ENCODE measurements at places on chromosomes 2 and 18.
A peak's percentile ranks its signal among the peaks of the same experiment; 100 is the strongest.

- peak; percentile 14 for DNase-seq
These were observed 53.7 kb downstream of the EPHA4 start for GRCh38 chr2:221518201-221518934.

DNA sequence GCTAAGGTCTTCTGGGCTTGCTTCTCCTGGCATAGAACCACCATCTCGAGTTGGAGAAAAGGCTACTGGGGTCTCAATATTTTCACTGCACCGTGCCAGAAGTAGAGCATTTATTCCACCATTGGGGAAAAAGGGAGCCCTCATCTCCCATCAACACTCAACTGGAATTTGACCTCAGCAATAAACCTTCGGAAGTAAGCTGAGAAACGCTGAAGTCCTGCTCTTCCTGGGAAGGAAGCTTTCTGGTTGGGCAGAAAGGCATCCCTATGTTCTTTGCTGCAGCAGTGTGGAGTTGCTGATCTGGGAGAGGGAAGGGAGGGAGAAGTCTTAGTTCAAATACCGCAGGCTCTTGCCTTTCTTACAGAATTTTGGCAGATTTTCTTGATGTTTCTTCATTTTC lies 368.8 kb downstream of the NUP35 start:
- DNase-seq: no peak

- DNase-seq: no peak
These were observed 117.1 kb upstream of the DTNA start for GRCh38 chr18:34592961-34593382.

GRCh38 chr18:23816740-23817139 lies 127.5 kb downstream of the LAMA3 start:
- DNase-seq: no peak

DNA sequence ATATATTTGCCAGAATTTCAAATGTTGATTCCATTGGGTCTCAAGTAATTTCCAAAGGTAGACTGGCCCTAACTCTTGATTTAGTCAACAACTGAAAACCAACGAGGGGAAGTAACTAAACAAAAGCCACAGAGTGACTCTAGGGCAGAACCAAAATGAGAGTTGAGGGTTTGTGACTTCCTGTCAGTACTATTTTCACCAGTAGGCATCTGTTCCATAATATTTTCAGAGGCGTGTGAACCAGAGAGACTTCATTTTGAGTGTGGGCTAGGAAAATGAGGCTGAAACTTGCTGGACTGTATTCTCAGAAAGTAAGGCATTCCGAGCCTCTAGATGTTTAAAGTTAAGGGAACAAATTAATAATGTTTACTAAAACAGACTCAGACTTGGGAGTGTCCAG lies 70.6 kb downstream of the GDF7 start:
- DNase-seq: no peak

DNA sequence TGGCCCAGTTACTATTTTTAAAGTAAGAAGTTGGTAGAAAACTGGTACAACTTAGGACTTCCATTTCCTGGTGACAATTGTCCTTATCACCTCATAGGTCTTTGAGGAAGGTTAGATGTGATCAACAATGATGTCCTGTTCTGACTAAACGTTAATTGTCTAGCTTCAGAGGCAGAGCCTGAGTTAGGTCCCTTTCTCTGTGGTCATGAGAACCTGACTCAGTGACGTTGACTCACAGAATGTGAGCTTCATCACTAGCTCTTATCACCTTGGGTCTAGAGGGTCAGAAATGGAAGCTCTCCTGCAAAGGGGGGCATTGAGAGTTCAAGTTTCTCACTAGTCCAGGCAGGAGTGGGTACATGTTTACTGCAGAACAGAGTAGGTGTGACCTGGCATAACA lies 60.6 kb upstream of the ATP8B1 start:
- DNase-seq: no peak

DNA sequence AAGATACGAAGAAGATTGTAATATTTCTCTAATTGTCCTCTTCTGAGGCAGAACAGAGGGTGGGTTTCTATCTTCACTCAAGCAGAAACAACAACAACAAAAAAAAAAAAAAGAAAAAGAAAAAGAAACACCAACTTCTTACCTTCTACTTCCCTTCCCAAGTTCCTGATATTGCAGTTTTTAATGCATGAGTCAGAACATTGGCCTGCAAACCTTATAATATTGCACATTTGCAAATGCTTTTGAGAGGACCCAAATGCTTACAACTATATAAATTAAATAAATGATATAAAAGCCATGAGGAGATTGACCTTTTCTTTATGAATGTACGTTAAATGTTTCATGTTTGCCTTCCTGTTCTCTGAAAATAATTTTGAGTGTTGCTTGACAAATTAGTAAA lies 37.3 kb downstream of the PAX3 start:
- DNase-seq: no peak

GRCh38 chr2:179854891-179855290 lies 6.5 kb downstream of the ZNF385B start:
- no peak for DNase-seq

GRCh38 chr2:217186152-217186551 lies 326.3 kb upstream of the TNP1 start:
- DNase-seq: no peak

DNA sequence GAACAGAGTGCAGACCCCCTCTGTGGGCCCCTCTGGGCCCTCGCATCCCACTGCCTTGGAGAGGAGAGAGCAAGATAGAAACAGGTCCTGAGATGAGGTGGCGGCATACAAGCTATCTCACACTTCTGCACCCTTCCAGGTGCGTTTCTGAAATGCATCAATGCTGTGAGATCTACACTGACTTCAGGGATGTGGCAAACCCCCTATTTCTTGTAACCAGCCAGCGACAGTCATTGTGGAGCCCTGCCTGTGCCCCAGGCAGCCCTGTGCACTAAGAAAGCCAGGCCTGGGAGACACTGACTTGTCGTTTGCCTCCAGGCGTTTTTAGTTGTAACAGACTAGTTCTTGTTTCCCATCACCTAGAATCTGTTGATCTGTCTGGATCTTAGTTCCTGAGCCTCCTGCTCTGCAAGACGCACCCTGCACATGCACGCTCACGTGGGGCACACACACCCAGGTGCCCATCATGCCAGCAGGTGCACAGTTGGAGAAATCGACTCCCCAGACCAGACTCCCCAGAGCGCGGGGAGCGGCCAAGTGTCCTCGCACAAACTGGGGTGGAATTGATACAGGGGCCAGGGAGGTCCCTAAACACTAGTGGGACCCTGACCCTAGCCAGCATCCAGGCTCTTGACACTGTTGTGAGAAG lies 238.0 kb downstream of the FAM210A start:
- DNase-seq: no peak

- DNase-seq: no peak
These were observed 73.6 kb upstream of the ARL4C start for GRCh38 chr2:234570476-234570875.

DNA sequence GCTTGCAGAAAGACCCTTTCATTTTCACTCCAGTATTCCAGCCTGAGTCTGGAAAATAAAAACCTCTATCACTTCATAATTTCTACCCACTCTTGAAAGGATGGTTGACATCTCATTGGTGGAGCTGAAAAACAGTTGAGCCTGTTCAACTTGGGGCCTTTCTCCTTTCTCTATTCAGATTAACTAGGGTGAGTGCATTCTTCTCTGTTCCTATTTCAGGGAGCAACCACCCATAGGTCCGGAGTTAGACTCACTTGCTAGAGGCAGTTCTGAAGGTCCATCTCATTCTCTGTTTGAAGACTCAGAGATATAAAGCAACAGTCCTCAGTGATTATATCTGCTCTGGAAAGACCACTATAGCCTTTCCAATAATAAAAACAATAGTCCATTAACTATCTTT lies 167.9 kb upstream of the SPOPL start:
- no peak for DNase-seq

- DNase-seq: no peak
These were observed 190.6 kb downstream of the RAD51AP2 start for GRCh38 chr2:17327649-17328048.

GRCh38 chr2:120823551-120823950 lies 87.9 kb downstream of the GLI2 start:
- no peak for DNase-seq

DNA sequence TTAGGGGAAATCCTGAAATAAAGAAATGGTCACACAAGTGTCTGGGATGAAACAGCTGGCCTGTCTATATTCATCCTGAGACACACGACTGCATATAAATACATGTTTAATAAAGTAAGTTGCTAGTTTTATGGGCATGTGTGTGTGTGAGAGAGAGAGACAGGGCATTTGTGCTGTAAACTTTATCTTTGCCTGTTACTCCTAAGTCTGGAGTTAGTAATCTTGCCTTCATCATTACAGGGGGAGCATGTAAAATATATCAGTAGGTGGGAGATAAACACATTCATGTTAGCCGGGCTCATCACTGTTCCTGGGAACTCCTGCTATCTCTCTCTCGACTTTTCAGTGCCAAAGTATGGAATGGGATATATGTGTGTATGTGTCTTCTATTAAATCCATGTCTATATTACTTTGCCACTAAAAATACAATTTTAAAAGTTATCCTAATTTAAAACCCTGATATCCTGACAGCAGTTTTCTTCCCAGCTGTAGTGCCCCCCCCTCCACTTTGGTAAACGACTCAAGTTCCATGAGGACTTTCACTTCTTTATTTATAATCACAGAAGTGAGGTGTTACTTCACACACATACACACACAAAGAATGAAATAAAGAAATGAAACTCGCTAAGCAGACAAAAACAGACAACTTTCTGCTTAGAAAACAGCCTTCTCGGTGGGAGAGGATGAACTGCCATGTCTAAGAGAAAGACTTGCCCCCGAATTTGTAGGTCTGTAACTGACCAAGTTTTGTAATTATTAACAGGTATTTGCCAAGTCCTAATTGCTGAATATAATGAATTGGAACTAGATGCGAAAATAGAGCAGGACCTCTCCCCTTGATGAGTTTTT lies 947 bp downstream of the ZEB2 start:
- no peak for DNase-seq

GRCh38 chr2:167333245-167333644 lies 445.0 kb downstream of the XIRP2 start:
- DNase-seq: no peak

GRCh38 chr18:75916624-75916982 lies 489.1 kb upstream of the SMIM21 start:
- no peak for DNase-seq

DNA sequence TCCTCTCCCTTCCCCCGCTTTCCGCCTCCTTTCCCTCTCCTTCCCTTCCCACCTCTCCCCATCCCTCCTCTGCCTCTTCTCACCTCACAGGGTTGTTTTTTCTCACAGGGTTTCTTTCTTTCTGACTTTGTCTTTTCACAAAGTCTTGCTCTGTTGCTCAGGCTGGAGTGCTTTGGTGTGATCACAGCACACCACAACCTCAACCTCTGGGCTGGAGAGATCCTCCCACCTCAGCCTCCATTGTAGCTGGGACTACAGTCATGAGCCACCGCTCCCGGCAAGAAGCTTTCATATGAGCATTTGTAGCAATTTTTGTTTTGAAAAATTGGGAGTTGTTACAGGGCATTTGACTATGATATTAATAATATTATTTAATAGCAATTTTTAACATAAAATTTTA lies 32.9 kb downstream of the ACSL3 start:
- no peak for DNase-seq

- DNase-seq: no peak
These were observed 59.2 kb upstream of the ITGA4 start for GRCh38 chr2:181398000-181398399.

DNA sequence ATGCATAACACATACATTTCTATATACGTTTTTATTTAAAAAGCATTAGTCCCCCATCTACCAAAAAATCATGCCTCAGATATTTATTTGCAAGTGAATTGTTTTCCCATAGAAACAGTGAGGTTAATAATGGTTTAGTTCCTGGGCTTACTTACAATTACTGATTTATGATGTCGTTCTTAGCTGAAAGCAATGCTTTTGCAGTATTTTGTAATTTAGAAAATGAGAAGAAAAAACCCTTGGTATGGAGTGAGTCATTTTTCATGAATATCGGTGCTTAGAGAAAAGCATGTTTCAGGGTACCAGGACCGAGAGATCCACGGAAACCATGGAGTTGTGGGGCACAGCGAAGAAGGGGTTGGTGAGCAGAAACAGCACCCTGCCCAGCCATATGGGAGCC lies 12.0 kb upstream of the CDK15 start:
- no peak for DNase-seq

- DNase-seq: no peak
These were observed 13.2 kb downstream of the KCTD18 start for GRCh38 chr2:200496696-200497095.

DNA sequence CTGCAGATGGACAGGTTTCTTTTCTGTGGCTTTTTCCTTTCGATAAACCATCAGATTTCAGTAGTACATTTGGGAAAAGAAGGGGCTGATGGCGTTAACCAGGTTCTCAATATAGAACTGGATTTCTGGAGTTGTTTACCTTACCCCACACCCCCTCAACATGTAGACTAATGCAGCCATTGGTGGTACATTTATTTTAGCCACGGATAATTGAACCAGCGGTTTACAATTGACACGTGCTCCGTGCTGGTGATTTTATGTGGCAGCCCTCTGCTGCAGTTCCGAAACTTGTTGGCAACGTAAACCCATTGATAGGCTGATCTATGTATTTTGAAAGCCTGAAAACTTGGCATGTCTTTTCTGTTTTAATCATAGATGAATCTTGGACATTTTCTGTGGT lies 5.4 kb downstream of the SOX11 start:
- DNase-seq: no peak

- no peak for DNase-seq
These were observed 2.2 kb upstream of the NXPH2 start for GRCh38 chr2:138782383-138782782.

GRCh38 chr2:27335311-27335710 lies 12.4 kb upstream of the MPV17 start:
- no peak for DNase-seq

GRCh38 chr18:67417864-67418523 lies 98.5 kb downstream of the DSEL start:
- no peak for DNase-seq

- DNase-seq: no peak
These were observed 3.7 kb upstream of the CRIM1 start for GRCh38 chr2:36351736-36352349.

DNA sequence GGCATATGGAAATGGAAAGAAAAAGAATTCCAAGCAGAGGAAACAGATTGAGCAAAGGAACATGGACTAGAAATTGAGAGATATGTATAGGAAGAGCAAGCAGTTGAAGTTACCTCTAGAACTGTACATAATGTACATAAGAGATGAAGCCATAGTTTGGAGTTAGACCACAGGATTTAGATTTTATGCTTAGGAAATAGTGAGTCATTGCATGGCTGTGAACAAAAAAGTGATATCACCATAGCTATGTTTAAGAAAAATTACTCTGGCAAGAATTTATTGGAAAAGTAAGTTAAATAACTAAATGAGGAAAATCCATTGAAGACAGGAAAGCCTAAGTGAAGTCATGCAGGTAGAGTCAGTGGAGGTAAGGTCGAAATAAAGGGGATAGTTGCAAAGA lies 99.4 kb upstream of the GALNT5 start:
- no peak for DNase-seq

DNA sequence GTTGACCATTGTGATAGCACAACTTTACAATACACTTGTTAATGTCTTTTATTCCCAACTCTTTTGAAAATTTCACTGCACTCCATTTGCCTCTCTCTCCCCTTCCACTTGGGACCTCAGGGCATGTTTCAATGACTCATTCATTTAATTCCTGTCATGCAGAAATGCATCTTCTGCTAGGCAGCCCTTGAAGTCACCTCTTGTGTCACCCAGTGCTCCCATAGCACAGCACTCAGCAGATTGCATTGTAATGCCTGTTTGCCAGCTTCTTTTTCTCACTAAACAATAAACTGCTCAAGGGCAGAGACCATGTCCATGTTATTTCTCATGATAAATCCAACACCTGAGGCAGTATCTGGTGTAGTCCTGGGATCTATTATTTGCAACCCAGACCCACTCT lies 85.9 kb upstream of the ACSL3 start:
- no peak for DNase-seq

All from T-helper 17 cell (primary cell).